Kidney (tissue), 22 donors: ENCODE measurements at places on chromosomes 13 and 19. TPM values are rescaled to one million over a fixed set of nuclear protein-coding genes. Genes with fewer than 3 reads are reported as not detected.

- DNase-seq = no peak
Observed at GRCh38 chr13:26837102-26837501, 76.5 kb upstream of the GPR12 start.

GRCh38 chr13:32267836-32268439 lies 47.2 kb downstream of the ZAR1L start:
- no peak for DNase-seq

The SHISA2 gene
- 3.7 TPM for total RNA-seq

The PROSER3 gene
- 34.9 TPM for total RNA-seq

The MADCAM1 gene
- total RNA-seq = 0.50 TPM

The SHISA7 gene
- total RNA-seq = not detected

The CDKN2D gene
- 8.8 TPM for total RNA-seq

DNA sequence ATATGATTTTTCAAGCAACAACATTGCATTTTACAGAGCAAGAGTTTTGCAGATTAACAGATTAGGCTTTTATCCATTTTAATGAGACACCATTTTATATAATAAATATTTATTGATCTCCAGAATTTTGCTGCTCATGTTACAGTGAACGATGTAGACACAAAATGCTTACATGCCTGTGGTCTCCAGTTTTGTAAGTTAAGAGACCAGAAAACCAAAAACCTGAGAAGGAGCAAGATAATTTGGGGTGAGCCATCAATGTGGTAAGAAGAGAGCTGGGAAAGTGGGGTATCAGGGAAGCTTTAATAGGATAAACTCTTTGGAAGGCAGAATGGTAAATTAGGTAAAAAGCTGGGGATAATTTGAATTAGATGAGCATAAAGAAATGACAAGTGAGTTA lies 2100.5 kb upstream of the PCDH20 start:
- DNase-seq = no peak

DNA sequence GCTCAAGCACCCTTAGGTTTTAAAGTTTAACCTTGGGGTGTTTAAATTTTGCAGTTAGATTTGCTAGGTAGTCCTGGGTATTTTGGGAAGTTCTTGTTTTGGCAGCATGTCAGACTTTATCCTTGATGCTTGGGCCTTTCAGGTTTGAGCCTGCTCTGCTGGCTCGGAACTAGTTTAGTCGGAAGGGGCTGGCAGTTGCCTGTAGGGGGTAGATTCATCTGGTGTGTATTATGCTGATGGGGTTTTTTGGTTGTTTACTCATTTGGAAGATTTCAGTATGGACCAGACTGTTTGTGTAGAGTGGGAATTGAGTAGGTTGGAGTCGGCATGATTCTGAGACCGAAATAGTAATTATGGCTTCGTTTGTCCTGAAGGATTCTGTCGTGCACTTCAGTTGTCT lies 15.1 kb downstream of the ILF3 start:
- DNase-seq = no peak

DNA sequence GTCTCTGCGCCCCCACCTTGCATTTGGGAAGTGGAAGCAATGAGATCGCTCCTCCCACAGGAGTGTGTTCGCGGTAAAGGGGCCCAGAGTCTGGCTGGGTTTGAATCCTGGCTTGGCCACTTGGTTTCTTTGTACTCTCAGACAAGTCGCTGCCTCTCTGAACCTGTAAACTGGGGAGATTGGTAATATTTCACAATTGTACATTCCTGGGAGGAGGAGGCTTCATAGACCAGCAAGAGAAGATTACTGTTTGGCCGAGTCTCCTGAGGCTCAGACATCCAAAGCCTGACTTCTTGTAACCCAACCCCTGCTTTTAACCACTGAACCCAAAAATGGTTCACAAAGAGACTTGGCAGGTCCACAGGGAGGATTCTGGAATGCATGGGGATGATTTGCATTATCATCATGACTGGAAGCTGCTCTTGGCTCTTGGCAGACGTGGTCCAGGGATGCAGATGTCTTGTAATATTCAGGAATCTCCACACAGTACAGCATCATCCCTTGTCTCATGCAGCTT lies 13.6 kb upstream of the STRN4 start:
- DNase-seq = no peak

GRCh38 chr19:10774893-10775292 lies 57.0 kb downstream of the DNM2 start:
- DNase-seq = no peak

DNA sequence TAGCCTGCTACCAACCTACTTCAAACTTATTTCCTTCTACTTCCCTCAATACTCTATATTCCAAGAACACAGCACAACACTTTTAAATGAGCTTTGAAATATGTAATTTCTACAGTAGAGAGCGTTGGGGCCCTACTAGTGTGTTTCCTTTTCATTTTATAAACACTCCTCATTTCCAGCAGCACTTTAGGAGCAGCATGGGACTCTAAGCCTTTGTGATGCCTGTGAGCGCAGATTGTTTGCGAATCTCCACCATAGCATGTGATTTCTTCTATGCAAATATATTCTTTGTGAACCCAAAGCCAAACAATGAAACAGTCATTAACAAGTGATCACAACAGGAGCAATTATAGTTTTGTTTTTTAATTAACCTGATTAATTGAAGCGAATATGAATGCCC lies 3.6 kb downstream of the SOHLH2 start:
- DNase-seq = no peak

The GTPBP3 gene
- 20.4 TPM for total RNA-seq

The SHC2 gene
- total RNA-seq = 24.4 TPM

- DNase-seq = no peak
Observed at GRCh38 chr13:79003989-79004898, 345.3 kb upstream of the OBI1 start.

The PSG1 gene
- not detected for total RNA-seq

The ERICH6B gene
- total RNA-seq = not detected

- DNase-seq = no peak
Observed at GRCh38 chr13:52760077-52760476, 20.5 kb upstream of the CNMD start.

DNA sequence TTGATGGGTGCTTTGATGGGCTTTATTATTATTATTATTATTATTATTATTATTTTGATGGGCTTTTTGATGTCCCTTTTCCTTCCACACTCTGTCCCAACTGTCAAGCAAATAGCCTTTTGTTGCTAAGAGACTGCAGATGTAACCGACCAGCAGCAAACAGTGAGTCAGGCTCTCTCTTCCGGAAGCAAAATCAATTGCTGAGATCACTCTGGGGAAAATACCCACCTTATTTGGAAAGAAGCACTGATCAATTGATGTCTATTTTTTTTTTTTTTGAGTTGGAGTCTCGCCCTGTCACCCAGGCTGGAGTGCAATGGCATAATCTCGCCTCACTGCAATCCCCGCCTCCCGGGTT lies 2.9 kb downstream of the LDLR start:
- DNase-seq = peak; percentile 31

The IRGC gene
- total RNA-seq = not detected

The CDC16 gene
- 57.7 TPM for total RNA-seq

DNA sequence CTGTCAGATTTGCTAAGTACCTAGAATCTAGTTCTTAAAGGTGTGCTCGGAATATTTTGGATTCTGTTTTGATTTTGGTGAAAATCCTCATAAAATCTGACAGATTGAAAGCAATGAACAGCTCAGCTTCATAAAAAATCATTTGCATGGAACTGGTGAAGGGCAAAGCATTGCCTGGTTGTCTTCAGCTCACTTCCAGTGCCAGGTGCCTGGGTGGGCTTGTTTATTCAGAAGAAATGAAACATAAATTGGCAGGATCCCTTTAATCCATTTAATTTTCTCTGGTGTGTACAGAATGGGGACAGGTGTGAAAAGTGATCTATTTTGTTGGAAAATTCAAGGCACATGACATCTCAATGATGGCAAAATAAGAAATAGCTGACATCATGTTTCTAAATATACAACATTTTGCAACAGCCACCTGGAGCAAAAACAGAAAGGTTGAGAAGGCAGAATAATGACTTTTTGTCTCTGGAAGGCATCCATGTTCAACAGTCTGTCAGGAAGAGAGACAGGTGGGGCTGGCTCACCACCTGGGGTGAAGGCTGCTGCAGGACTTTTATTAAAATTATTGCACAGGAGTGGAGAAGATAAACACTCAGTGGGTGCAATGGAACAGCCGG lies 52.2 kb downstream of the RFC3 start:
- no peak for DNase-seq

- no peak for DNase-seq
Observed at GRCh38 chr19:7522923-7523667, 671 bp downstream of the MCOLN1 start.

- DNase-seq = peak; percentile 96
Observed at GRCh38 chr19:3721131-3721886, 13.1 kb downstream of the TJP3 start.

GRCh38 chr13:114097893-114098688 lies 34.3 kb downstream of the RASA3 start:
- peak; percentile 63 for DNase-seq

DNA sequence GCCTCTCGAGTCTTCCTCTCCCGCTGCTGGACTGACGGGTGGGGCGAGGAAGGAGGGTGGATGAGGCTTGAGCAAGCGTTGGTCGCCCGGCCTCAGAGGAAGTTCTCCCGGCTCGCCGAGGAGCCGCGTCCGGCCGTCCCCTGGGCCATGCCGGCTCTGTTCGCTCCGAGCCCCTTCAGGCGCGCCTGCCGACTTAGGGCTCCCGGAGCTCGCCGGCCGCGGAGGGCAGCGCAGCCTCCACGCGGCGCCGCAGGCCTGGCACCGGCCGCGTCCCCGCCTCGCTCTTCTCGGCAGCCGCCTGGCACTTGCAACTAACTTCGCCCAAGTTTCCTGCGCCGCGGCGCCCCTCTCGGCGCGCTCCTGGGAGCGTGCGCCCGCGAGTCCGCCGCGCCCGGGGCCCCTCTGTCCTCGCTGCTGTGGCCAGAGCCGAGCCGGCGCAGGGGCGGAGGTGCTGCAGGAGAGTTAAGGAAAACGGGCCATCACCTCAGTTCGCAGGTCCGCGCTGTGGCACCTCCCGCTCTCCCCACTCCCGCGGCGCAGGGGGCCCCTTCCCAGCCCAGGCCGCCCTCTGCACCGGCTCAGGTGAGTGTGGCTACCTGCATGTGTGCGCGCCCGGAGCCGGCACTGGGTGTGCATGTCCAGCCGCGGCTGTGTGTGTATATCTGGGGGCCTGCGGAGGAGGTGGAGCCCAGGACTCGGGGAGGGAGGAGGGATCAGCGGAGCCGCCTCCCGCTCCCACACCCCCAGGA lies 641 bp upstream of the SOX21 start:
- peak; percentile 69 for DNase-seq

The NDUFA11 gene
- total RNA-seq = 200 TPM

DNA sequence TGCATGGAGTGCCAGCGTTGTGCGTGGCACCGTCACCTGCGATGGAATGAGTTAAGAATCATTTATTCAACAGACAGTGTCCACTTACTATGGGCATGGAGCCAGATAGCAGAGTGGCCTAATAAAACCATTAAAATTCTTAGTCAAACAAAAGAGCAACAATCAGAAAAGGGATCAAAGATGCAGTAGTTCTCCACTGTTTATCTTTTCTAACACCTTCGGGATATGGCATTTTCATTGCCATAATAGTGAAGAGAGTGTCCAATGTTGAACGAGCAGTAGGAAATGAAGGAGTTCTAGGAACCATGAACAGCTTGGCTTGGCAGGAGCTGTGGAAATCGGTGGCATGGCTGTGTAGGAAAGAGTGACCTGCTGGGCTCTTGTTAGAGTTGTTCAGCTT lies 2.0 kb downstream of the TNFSF11 start:
- DNase-seq = no peak
